ENCODE measurements at places on chromosomes 7 and 10. TPM values are rescaled to one million over a fixed set of nuclear protein-coding genes. Genes with fewer than 3 reads are reported as not detected.

- H3K4me3 ChIP-seq: no peak overlapping the region
- DNase-seq: no peak
- H3K36me3 ChIP-seq: peaks cover 4% of the 10 kb centered on the region
- H3K4me1 ChIP-seq: no peaks in the 10 kb centered on the region
- H3K27ac ChIP-seq: no peak overlapping the region
- H3K27me3 ChIP-seq: no peaks in the 10 kb centered on the region
Measured at GRCh38 chr7:158404031-158404761, 183.4 kb downstream of the PTPRN2 start.

DNA sequence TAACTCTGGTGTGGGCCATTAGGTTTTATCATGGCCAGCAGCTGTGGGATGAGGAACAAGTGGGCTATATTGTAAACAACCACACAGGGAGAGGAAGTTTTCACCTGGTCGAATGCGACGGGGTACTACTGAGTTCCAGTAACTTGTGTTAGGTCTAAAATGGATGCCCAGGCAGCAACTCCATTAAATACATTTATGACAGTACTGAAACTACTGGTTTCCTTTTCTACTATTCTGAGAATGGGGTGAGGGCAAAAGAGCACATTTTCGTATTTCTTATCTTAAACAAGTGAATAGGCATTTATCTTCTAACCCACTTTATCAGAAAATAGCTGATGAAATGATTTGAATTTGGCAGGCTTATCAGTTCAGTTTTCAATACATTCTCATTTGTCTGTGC is 109.7 kb downstream of the C1GALT1 start:
- no peak for DNase-seq
- H3K4me3 ChIP-seq: no peak overlapping the region
- H3K4me1 ChIP-seq: no peaks in the 10 kb centered on the region
- no peaks in the 10 kb centered on the region for H3K36me3 ChIP-seq

DNA2 gene
- total RNA-seq: 5.2 TPM

- peaks cover 1% of the 10 kb centered on the region for H3K27me3 ChIP-seq
- H3K4me1 ChIP-seq: peaks cover 91% of the 10 kb centered on the region
- no peak for DNase-seq
- H3K4me3 ChIP-seq: peak overlapping the region; percentile 56
- H3K36me3 ChIP-seq: peaks cover 8% of the 10 kb centered on the region
Measured at GRCh38 chr10:77603534-77603927, 34.1 kb downstream of the KCNMA1 start.

GRCh38 chr7:4742051-4742573 is 33.3 kb upstream of the AP5Z1 start:
- no peaks in the 10 kb centered on the region for H3K27me3 ChIP-seq
- H3K27ac ChIP-seq: no peak overlapping the region
- no peak for DNase-seq
- peaks cover 48% of the 10 kb centered on the region for H3K4me1 ChIP-seq
- peaks cover 24% of the 10 kb centered on the region for H3K36me3 ChIP-seq

RNF32 gene
- 1.6 TPM for total RNA-seq

DNA sequence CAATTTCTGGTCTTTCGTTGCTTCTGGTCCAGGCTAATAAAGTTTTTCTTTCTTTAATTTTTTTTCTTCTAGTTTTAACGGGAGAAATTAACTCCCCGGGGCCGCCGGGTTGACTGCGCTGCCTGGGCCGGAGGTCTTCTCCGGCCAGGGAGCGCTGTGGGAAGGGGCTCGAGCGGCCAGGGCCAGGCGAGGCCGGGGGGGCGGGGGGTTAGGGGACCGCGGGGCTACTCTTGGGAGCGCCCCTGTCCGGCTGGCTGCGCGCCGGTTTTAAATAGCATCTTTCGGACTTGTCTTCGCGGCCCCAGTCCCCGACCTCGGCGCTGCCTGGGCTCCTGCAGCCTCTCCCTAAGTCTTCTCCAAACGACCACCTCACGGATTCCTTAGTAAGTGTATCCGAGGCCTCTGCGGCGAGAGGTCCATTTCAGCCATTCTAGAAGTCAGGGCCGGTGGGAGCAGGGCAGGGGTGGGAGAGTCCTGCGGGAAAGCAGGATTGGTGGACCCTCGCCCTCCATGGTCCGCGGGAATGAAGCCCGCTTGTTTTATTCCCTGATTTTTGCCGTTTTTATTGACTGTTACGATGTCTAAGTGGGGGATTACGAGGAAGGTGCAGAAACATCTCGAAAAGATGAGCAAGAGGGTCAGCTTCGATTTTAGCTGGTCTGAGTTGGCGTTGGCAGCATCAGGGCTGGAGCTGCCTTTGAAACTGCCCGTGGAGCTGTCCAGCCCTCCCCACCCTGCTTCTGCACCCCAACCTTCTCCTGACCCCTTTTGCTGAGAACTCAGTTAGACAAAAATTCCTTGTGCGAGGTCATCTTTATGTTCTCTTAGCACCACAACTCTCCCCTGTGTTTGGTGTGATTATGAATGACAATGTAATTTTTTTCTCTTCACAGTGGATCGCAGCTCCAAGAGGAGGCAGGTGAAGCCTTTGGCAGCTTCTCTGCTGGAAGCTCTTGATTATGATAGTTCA is 555 bp downstream of the PHF14 start:
- peak overlapping the region; percentile 93 for H3K4me3 ChIP-seq
- peak overlapping the region; percentile 91 for H3K27ac ChIP-seq
- peaks cover 11% of the 10 kb centered on the region for H3K36me3 ChIP-seq
- peaks cover 21% of the 10 kb centered on the region for H3K4me1 ChIP-seq
- H3K27me3 ChIP-seq: no peaks in the 10 kb centered on the region

DNA sequence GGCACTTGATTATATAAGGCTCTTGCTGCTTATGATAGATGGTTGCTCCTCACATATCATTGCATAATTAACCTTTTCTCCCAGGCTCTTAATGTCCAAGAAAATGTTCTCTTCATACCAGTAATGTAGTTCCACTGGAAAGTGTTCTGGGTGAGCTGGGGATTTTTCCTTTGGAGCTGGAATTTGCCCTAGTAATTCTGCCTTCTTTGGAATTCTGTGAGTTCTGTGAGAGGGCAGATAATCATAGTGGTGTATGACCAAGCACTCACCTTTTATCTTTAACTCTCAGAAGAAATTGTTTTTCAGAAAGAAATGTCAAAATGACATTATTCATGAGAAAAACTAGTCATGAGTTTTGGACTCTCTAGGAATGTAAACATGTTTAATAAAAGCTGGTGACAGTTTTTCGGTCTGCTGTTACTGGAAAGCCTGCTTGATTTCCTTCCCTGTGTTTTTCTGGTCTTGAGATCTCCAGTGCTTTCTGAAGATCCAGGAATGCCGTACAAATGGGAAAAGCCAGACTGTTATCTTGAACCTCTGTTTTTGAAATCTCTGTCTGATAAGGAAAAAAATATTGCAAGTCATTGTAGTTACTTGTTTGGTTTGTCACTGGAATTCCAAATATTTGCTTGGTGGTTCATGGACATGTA is 148.3 kb upstream of the PRPS1L1 start:
- no peak overlapping the region for H3K27ac ChIP-seq
- H3K27me3 ChIP-seq: peaks cover 2% of the 10 kb centered on the region
- H3K4me3 ChIP-seq: no peak overlapping the region
- no peaks in the 10 kb centered on the region for H3K4me1 ChIP-seq
- no peak for DNase-seq

SPAM1 gene
- total RNA-seq: not detected

DNA sequence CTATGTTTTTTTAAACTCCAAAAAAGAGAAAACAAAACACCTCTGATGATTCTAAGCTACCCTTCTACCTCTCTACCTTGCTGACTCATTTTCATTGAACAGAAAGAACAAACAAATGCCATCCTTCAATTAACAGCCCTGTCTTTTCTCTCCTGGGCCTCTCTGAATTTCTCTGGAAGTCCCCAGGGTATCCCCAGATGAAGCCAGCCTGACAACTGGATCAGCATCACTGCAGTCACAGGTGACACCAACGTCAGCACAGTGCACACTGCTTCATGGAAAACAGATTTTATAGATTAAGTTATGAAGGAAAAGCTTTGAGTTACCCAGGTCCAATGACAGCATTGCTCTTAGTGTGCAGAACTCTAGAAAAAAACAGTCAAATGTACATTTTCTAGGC is 5.7 kb downstream of the HUS1 start:
- H3K4me3 ChIP-seq: no peak overlapping the region
- peaks cover 44% of the 10 kb centered on the region for H3K4me1 ChIP-seq
- peaks cover 42% of the 10 kb centered on the region for H3K36me3 ChIP-seq
- H3K27me3 ChIP-seq: no peaks in the 10 kb centered on the region
- DNase-seq: no peak

- no peak for DNase-seq
- no peak overlapping the region for H3K4me3 ChIP-seq
- peaks cover 9% of the 10 kb centered on the region for H3K27me3 ChIP-seq
Measured at GRCh38 chr10:24207341-24207740, 1.6 kb upstream of the KIAA1217 start.

DNA sequence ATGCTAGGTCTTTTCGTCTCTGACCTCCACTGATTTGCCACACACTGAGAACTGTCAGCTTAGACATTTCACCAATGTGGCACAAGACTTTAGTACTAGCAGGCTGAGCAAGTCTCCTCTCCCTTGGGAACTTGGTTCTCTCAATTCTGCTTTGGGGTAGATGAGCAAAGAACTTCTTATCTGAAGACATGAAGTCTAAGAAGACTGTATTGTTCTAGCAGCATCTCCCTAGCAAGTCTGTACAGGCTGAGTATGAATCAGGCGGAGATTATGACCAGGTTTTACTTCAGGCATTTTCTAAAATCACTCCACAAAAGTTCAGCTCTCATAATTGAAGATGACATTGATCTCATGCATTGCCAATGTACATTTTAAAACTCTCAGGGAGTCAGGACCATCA is 23.8 kb upstream of the STN1 start:
- no peak overlapping the region for H3K27ac ChIP-seq
- H3K4me3 ChIP-seq: no peak overlapping the region
- DNase-seq: no peak
- H3K27me3 ChIP-seq: peaks cover 6% of the 10 kb centered on the region

GPR146 gene
- total RNA-seq: 0.96 TPM

DNA sequence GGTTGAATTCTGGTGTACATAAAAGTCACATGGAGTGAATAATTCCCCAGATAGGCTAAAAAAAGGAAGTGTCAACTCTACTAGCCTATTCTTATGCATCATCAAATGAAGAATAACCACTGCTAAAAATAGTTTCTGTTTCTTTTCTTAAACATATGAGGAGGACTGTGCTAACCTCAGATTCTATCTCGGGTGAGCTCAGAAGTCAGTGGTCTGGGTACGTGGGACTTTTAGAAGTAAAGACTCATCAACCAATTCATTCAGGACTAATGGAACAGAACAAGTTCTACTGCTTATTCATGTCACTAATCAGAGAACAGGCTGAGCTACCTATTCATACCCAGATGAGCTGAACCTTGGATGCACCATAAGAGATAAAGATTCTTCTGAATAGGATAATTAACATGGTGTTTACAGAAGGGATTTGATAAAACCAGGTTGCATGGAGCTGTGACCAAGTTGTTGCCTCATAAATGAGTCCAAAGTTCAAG is 9.5 kb upstream of the ASAH2 start:
- H3K27me3 ChIP-seq: peaks cover 26% of the 10 kb centered on the region
- no peaks in the 10 kb centered on the region for H3K4me1 ChIP-seq
- no peak overlapping the region for H3K27ac ChIP-seq

GRCh38 chr10:2935647-2936386 is 131.5 kb upstream of the PFKP start:
- peaks cover 33% of the 10 kb centered on the region for H3K27me3 ChIP-seq
- DNase-seq: no peak
- H3K4me1 ChIP-seq: peaks cover 8% of the 10 kb centered on the region
- no peak overlapping the region for H3K27ac ChIP-seq
- no peak overlapping the region for H3K4me3 ChIP-seq
- no peaks in the 10 kb centered on the region for H3K36me3 ChIP-seq

GRCh38 chr10:132020456-132020855 is 38.7 kb upstream of the BNIP3 start:
- H3K36me3 ChIP-seq: no peaks in the 10 kb centered on the region
- peaks cover 9% of the 10 kb centered on the region for H3K4me1 ChIP-seq
- H3K27me3 ChIP-seq: peaks cover 34% of the 10 kb centered on the region
- no peak overlapping the region for H3K27ac ChIP-seq

PPP1R3A gene
- total RNA-seq: not detected

GRCh38 chr10:31646519-31646918 is 282.1 kb downstream of the ARHGAP12 start:
- no peak overlapping the region for H3K4me3 ChIP-seq
- peaks cover 57% of the 10 kb centered on the region for H3K4me1 ChIP-seq
- DNase-seq: peak; percentile 12
- H3K27me3 ChIP-seq: peaks cover 5% of the 10 kb centered on the region
- no peak overlapping the region for H3K27ac ChIP-seq
- H3K36me3 ChIP-seq: no peaks in the 10 kb centered on the region

ACBD7 gene
- 0.81 TPM for total RNA-seq

PSD gene
- 1.1 TPM for total RNA-seq

RHOBTB1 gene
- 12.0 TPM for total RNA-seq

GRCh38 chr7:39921506-39922175 is 28.4 kb upstream of the CDK13 start:
- no peak overlapping the region for H3K4me3 ChIP-seq
- no peak for DNase-seq
- H3K27me3 ChIP-seq: peaks cover 34% of the 10 kb centered on the region
- no peaks in the 10 kb centered on the region for H3K36me3 ChIP-seq
- H3K27ac ChIP-seq: no peak overlapping the region

OR2A42 gene
- not detected for total RNA-seq

LRRD1 gene
- total RNA-seq: not detected

- no peaks in the 10 kb centered on the region for H3K27me3 ChIP-seq
- DNase-seq: no peak
- no peaks in the 10 kb centered on the region for H3K4me1 ChIP-seq
- 0 out of 2 replicates have a peak, but pooled peaks cover 1% of the 10 kb centered on the region for H3K36me3 ChIP-seq
- H3K27ac ChIP-seq: no peak overlapping the region
Measured at GRCh38 chr10:86100581-86101061, 266.0 kb downstream of the GRID1 start.

- DNase-seq: no peak
- H3K27ac ChIP-seq: no peak overlapping the region
- H3K4me1 ChIP-seq: no peaks in the 10 kb centered on the region
Measured at GRCh38 chr10:54869022-54869421, 68.0 kb upstream of the PCDH15 start.

DNA sequence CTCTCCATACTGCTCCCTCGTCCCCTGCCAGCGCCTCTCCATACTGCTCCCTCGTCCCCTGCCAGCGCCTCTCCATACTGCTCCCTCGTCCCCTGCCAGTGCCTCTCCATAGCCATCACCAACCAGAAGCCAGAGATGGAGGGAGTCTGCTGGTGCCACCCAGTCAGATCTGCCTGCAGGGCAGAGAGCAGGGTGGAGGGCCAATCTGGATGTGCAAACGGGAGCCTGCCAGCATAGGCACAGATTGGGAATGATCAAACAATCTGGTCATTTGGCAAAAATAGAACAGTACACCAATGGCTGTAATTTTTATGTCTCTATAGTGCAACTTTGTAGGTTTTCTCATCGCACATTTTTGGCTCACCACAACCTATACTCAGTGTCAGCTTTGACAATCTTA is 76.9 kb upstream of the LRRC4 start:
- DNase-seq: no peak
- no peak overlapping the region for H3K27ac ChIP-seq
- H3K27me3 ChIP-seq: peaks cover 50% of the 10 kb centered on the region
- no peak overlapping the region for H3K4me3 ChIP-seq

ARHGAP21 gene
- 74.3 TPM for total RNA-seq

Data from HFFc6 (cell line).